ENCODE measurements at places on chromosomes 1 and 21. TPM values are rescaled to one million over a fixed set of nuclear protein-coding genes. Genes with fewer than 3 reads are reported as not detected.

- DNase-seq: no peak
Measured at GRCh38 chr21:43321611-43322010, 105.3 kb downstream of the SIK1 start.

GRCh38 chr1:59017501-59018231 is 233.8 kb upstream of the JUN start:
- no peak for DNase-seq

GRCh38 chr1:110780600-110781484 is 92.1 kb upstream of the CD53 start:
- DNase-seq: peak; percentile 50

DNA sequence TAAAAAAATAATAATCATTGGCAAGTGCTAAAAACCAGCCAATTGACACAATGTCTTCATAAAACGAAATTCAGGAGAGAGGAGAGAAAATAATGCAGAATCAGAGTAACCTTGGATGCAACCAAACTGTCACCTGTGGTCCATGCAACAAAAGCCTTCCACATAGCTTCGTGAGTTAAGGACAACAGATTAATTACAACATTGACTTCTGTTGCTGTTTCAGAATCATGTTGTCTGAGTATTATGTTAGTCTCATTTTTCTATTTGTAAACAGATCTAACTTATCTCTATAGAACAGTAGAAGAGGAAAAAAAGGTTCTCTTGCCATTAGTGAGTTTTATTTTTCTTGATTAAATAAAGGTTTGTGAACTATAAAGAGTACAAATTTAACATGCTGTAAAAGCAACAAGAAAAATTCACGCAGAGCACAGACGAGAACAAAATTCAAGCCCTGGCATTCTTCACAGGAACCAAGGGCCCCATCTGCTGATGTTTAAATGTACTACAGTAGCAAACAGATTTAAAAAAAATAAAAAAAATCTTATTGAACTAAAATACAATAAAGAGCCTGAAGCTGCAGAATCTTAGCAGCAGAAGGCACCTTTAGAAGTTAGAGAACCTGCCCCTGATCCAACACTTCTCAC is 381.1 kb upstream of the PKN2 start:
- DNase-seq: no peak

DNA sequence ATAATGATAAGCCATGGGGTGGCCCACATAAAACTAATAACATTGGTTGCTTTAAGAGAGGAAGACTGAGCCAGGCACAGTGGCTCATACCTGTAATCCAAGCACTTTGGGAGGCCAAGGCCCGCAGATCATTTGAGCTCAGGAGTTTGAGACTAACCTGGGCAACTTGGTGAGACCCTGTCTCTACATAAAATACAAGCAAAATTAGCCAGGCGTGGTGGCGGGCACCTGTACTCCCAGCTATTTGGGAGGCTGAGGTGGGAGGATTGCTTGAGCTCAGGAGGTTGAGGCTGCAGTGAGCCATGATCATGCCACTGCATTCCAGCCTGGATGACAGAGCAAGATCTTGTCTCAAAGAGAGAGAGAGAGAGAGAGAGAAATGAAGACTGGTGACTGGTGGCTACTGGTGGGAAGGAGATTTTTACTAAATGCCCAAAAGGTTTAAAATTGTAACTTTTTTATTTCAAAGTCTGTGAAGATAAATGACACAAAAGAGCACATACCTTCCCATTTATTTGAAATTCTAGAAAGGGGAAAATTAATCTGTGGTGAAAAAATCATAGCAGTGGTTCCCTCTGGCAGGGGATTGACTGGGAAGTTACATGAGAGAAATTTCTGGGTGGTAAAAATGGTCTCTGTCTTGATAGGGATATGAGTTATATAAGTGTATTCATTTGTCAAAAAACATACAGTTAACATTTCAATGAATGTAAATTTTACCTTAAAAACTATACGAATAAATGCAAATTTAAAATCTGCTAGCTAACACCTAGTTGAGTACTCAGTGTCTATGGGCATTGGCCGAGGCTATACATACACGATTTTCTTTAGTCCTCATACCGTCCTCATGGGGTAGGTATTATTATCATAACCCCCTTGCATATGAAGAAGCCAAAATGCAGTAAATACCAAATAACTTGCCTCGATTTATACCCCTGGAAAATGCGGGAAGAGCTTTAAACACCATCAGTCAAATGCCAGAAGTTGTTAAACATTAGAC is 2.2 kb upstream of the NBPF1 start:
- DNase-seq: no peak

DNA sequence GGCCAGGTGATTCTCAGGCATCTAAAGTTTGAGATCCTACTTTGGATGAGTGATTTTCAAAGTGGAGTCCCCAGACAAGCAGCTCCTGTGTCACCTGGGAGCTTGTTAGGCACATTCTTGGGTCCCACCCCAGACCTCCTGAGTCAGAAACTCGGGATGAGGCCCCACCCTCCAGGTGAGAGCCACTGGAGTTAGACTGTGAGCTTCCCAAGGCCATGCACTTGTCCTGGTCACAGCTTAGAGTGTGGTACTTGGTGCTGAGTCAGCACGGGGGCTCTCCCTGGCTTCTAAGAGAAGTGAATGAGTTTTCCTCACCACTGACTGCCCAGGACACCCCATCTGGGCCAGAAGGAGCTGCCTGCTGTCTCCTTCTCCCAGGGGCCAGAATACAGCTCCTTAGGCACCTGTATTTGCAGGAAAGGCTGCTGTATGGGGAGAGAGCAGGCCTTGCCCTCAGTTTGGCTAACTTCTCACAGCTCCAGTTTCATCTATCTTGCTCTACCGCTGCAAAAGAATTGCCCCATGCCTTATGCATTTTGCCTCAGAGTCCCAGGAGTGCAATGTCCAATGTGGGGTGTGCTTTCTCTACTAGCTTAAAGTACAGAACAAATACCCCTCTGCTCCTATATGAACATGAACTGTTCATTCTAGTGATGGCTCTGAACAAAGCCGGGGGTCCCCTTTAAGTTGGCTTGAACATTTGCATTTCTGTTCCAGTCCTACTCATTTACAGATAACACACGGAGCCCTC is 98.1 kb downstream of the PSMG1 start:
- DNase-seq: no peak

DNA sequence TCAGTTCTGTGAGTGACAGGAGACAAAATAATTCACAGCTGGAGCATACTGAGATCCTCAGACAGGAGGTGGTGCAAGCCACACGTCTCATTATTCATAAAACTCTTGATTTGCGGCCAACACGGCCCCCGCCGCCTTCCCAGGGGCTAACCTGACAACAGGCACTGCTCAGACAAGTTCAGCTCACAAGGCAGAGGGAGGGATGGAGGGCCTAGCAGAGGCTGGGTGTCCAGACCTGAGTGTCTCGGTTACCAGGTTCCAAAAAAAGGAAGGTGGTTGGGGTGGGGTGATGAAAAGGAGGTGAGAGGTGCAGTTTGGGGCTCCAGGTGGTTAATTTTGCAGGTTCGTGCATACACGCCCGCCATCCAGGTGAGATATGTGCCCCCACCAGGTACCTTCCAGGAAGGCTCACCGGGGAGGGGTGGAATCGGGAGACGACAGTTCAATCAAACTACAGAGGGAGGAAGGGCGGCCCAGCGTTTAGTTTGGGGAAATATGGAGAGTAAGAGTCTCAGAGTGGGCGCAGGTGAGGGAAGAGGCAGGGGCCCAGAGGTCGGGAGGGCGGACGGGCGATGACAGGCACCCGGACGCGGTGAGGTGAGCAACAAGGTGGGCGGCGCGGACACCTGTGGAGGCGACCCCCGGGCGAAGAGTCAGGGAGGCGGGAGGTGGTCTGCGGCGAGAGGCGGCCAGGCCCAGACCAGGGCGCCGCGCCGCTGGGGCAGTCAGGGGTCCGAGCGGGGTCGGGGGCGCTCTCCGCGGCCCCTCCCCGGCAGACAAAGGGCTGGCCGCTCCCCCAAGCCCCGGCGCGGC is 629 bp downstream of the CTNNBIP1 start:
- no peak for DNase-seq

GRCh38 chr1:115643666-115644065 is 1.9 kb downstream of the VANGL1 start:
- DNase-seq: no peak

DNA sequence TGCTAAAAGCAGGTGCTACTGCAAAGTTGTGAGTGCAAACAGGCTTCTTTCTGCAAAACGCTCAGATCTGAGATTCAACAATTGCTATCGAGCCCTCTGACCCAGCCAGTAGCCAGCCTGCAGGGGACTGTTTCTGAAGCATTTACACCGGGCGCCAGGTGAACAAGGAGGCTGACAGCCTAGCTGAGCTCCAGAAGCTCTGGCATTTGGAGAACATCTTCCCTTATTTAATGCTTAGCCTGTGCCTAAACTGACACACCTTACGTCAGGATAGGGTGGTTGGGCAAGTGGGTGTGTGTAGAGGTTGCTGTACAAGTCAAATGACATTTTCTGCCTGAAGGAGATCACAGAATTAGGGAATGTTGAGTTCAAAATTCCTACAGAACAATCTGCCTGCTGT is 15.8 kb upstream of the PLA2G2C start:
- no peak for DNase-seq

DNA sequence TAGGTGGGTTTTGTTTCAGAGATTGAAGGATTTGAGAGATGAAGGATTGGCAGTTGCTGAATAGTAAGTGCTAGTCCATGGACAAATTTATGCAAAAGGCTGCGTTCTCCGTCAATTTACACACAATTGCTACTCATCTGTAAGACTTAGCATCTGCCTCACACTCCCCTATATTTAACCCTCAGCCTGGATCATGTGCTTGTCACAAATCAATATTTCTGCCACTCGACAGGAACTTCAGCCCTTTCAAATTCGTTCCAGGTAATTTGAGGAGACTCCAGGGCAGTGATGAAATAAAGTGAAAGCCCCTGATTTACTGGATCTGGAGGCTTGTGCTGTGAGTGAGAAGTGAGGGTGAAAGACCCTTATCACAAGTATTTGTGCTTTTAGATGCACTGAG is 105.6 kb upstream of the UBE2U start:
- no peak for DNase-seq

ERMAP gene
- total RNA-seq: 9.2 TPM

LIN28A gene
- 0.05 TPM for total RNA-seq

All from glomerular endothelial cell (primary cell).